ENCODE measurements at places on chromosomes 7 and 10.

- DNase-seq = peak; percentile 30
These were observed 1.1 kb downstream of the JMJD1C start for GRCh38 chr10:63464402-63465292.

- no peak for DNase-seq
These were observed 86.6 kb downstream of the FRMD4A start for GRCh38 chr10:14244147-14244546.

DNA sequence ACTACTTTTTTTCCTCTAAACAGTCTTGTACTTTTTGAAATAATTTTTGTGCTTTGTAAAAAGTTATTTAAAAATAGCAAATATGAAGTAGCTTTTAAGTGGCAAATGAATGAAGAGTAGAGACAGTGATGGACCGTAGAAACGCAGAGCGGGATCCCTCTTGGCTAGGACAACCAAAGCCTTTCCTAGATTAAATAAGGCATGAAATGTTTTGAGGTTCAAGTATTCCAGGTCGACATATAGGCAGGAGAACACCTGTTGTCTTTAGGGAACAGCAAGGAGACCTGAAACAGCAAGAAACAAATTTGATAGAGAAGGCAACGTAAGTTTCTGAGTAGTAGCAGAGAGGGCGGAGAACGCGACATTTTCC, 662 bp upstream of the PPRC1 start:
- no peak for DNase-seq

GRCh38 chr10:114963908-114964307, 25.9 kb downstream of the TRUB1 start:
- no peak for DNase-seq

DNA sequence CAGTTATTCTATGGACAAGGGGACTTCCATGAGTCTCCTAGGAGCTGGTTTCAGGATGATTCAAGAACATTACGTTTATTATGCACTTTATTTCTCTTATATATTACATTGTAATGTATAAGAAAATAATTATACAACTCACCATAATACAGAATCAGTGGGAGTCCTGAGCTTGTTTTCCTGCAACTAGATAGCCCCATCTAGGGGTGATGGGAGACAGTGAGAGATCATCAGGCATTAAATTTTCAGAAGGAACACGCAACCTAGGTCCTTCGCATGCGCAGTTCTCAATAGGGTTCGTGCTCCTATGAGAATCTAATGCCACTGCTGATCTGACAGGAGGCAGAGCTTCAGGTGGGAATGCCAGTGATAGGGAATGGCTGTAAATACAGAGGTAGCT, 137.9 kb downstream of the ANKRD30A start:
- no peak for DNase-seq

GRCh38 chr7:22782616-22783232, 39.9 kb downstream of the TOMM7 start:
- DNase-seq = no peak

GRCh38 chr7:52410032-52410431, 625.4 kb upstream of the POM121L12 start:
- no peak for DNase-seq

DNA sequence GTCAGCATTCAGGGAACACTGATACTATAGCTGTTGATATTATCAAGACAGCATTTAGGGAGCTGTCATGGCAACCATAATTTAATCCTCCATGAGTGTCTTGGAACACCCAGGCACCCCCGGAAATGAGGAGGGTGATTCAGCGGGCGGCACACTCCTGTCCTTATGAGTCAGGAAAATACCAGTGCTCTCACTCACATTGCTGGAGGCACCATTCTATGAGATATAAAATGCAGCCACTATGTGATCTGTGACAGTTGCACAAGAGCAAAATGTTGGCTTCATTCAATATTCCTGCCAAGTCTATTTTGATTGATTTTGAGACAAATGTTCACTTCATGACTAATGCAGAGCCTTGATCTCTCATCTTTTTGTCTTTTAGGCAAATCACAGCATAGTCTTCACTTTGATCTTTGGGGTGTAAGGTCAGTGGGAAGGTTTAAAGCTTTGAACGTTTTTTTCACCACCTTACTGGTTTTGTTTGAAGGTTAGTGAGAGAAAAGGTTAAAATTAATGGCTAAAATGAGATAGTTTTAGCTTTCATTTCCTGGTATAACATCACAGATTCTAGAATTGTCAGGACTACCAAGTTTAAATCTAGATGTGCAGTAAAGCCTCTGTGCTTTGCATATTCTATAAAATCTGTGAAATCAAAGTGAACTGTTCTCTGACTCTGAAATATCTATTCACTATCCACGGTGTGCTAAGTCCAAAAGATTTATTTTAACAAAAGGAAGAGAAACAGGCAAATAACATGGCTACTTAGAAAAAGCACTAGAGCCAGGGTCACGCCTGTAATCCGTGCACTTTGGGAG, 12.4 kb upstream of the ARHGAP12 start:
- no peak for DNase-seq

DNA sequence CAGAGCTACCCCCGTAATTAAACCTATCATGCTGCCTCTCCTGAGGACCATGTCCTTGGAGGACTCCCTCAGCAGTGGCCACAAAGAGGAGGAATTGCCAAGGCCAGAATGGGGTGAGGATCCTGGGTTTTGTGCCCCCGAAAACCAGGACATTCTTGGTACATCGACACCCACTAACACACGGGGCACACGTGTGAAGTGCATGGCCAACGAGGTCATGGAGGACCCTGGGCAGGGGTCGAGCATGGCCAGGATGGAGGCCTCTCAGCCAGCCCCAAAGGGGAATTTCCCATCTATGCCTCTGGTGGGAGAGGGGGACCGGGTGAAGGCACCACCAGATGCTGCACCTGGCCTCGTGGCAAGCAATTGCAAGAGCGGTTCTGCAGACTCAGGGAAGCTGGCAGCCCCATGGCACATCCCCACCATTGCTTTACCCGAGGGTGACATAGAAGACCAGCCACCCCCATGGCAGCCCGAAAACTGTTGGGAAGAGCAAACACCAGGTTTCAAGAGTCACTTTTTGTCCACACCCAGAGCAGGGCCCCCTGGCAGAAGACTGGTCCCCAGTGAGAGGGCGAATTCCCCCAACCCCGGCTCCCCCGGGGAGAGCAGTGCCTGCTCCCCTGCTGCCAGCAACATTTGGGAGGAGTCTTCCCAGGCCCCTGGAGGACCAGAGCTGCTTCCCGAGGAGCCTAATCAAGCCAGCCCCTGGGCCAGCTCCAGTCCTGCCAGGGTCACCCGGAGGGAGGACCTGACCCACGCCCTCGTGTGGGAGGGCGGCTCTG, 26.4 kb downstream of the C10orf71 start:
- DNase-seq = no peak

- DNase-seq = no peak
These were observed 13.6 kb upstream of the LIPM start for GRCh38 chr10:88788924-88789323.

DNA sequence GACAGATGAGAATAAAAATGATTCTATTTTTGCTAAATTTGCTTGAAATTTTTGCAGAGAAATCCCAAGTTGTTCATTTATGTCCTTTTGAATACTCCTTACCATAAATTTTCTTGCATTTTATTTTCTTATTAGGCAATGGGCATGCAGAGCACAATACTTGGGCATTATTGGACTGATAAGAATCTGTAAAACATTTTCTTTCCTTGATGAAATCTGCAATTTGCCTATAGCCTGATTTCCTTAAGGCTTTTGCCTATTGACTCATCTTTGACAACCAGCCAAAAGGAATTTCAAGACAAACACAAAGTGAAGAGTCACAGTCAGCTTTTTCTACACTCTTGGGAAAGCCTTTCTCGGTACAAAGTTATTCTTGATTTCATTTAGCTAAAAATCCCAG, 30.5 kb upstream of the GNAT3 start:
- DNase-seq = no peak

GRCh38 chr10:15419279-15419874, 48.3 kb upstream of the FAM171A1 start:
- peak; percentile 25 for DNase-seq

GRCh38 chr7:114929570-114929969, 7.7 kb downstream of the MDFIC start:
- no peak for DNase-seq

- DNase-seq = no peak
These were observed 684.9 kb upstream of the CELF2 start for GRCh38 chr10:10332786-10333185.

DNA sequence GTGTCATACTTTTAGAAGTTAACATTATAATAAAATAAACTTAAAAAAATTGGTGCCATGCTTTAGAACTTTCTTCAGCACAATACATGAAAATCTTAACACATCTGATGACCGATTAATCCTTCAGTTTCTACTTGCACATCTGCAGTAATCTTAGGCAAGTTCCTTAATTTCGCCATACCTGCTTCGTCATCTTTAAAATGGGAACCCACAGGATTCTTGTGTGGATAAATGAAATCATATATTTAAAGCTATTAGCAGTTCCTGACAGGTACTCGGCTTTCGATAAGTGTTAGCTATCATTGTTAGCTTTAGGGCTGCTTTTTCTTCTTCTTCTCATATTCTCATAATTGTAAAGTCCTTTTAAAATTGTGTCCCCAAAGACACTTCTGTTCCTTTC, 907 bp upstream of the VPS50 start:
- DNase-seq = no peak

DNA sequence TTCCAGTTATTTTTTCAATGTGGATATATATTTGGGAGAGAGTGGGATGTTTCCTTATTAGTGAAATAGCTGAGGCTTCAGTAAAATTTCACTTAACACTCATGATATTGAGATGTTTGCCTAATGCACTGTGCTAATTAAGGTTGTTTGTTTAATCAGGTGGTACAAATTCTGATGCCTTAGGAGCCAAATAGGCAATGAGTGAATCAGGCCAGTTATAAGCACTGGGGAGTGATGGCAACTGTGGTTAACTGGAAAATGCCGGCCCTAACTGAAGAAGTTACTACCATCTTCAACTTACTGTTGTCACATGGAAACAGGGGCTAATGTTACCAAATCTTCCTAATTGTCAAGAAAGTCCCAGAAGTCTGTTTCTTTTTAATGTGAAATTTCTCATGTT, 32.0 kb downstream of the VCL start:
- no peak for DNase-seq

DNA sequence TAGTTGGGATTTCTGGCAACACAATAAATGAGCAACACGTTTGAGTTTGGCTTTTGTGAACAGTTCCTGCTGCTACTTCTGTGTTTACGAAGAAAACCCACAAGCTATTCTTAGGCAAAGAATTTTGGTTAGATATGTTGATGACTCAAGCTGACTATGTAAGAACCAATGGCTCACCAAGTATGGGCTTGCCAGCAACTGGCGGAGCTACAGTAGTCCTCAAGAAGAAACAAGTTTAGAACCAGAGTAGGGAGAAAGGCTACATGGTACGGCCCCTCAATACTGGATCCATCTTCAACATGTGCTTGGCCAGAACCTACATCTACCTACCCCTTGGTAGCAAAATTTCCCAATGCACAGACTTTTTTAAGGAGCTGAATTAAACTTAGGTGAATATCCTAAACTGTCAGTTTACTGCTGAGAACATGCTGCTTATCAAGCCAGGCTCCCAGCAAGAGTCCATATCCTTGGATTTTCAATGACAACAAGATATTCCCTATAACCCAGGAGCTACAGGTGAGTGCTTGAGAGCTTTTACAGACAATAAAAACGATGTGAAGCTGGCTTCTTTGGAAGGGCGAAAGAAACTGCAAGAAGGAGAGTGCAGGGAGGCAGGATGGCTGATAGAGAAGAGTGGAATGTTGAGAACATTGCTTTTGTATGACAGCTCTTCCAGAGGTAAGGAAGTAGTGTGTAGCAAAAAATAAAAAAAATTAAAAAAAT, 74.3 kb upstream of the ASAH2 start:
- no peak for DNase-seq

GRCh38 chr10:52755297-52756062, 17.1 kb downstream of the MBL2 start:
- DNase-seq = no peak

- no peak for DNase-seq
These were observed 8.4 kb downstream of the BAMBI start for GRCh38 chr10:28685717-28686116.

GRCh38 chr10:17685233-17685840, 41.4 kb downstream of the STAM start:
- no peak for DNase-seq

- no peak for DNase-seq
These were observed 98.7 kb downstream of the SVOPL start for GRCh38 chr7:138602451-138602850.

GRCh38 chr7:103714376-103714927, 268.4 kb upstream of the SLC26A5 start:
- peak; percentile 63 for DNase-seq

- DNase-seq = no peak
These were observed 565 bp downstream of the ATP5MK start for GRCh38 chr10:103395754-103396066.

GRCh38 chr7:150940431-150941102, 37.6 kb downstream of the KCNH2 start:
- DNase-seq = no peak

DNA sequence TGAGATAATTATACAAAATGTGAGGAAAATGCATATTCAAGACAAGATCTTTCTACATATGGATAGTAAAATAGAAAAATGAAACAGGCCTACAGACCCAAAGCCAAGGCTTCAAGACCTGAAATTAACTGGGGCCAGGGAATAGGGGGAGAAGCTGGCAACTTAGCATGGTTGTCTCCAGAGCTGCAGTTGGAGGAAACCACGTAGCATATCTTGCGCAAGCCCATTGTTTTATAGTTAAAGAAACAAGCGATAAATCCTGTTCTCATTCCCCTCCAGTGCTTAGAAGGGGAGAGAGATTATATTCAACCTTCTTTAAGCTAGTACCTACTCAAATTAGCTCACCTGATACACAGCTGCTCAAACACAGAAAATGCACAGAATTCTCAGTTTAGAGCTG, 197.1 kb downstream of the SORCS1 start:
- peak; percentile 80 for DNase-seq

GRCh38 chr10:33734393-33735155, 400.1 kb upstream of the NRP1 start:
- DNase-seq = no peak

DNA sequence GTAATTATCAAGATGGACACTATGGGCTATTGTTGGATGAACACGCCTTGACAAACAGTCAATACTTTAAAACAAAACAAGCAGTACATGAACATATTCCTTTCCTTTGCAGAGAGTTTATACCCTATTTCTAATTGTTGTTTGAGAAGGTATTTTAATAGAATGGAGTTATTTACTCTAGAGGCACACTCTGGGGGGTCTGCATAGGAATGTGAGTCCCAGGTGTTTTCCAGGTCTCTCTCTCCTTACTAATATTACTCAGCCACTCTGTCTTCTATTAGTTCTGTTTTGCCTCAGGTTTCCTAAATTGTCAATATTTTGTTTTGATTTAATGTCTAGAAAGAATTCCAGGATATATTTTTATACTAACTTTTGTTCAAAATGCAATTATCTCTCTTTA, 1091.4 kb downstream of the CNTNAP2 start:
- DNase-seq = no peak

DNA sequence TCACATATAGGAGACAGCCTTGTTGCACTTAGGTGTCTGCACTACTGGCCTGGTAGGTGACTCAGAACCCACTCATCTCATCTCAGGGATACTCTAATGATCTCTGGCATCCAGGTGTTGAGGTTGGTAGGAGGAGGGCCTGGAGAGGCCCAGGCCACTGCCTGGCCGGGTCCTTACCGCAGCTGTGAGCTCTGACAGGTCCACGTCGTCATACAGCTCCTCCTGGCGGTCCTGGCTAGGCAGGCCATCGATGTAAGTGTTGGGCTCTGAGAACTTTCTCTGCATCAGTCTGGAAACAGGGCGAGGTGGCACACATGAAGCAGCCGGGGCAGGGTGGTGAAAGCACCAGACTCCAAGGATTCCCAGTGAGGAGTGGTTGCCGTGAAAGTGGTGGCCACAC, 62.1 kb downstream of the VWA2 start:
- DNase-seq = no peak

- peak; percentile 65 for DNase-seq
These were observed 37.4 kb upstream of the KDM7A start for GRCh38 chr7:140214075-140214684.

Data from brain (organoid and tissue), 16 donors.